SW480 (cell line): ENCODE measurements at places on chromosomes 3 and 15.
A peak's percentile ranks its signal among the peaks of the same experiment; 100 is the strongest.

DNA sequence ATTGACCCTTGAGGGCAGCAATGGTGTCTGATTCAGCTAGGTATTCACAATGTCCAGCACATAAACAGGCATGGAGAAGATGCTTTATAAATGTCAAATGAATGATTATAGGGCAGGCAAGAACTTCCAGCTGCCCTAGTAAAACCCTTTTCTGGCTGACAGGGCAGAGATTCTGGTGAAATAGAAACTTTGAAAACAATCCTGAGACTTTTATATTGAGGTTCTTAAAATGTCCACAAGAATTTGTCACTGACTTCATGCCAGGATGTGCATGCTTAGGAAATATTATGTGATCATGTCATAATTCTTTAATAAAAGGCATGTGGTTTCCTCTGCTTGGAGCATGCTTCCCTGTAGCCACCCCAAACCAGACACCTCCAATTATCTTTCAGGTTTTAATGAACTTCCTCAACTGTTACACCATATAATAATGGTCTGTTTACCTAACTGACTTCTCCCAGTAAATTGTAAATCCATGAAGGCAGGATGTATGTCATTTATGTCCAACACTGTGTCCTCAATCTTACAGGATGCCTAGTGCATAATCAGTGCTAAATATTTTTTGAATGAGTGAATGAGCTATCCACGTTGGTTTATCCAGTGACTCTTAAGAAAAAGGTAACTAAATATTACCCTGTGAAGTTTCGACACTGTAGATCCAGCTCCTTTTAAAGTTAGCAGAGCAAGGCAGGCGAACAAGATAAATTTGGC, 43.4 kb upstream of the CLRN1 start:
- no peak for DNase-seq

DNA sequence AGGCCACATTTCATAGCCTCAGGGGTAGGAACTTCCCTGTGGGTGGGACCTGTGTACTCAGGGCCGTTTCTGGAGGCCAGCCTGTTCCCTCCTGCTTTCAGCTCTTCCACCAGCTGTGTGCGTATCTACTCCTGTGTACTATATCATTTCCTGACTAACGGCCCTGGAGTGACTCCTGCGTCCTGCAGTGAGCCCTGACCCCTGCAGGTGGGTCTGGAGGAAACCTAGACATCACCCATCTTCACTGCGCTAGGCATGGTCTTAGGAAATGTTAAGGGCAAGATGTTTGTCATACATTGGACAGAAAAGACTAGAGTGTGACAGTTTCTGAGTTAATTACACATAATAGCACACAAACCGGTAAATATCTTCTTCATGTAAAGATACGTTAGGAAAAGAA, 297.3 kb downstream of the GABRB3 start:
- DNase-seq, result no peak

DNA sequence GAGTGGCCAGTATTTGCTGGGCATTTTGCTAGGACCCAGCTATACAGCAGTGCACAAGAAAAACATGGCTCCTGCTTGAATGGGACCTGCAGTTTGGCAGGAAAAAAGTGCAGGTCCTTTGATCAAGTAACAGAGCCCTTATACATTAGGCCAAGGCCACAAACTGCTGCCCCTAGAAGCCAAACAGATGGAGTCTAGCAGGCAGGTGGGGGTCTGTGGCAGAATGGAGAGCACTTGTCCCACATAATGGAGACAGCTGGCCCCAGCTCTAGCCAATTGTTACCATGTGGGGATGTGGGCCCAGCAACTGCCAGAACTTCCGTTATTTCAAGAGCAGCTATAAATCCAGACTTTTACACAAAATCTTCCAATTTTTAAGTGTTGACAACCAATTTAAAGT, 79.3 kb downstream of the SHQ1 start:
- no peak for DNase-seq

DNA sequence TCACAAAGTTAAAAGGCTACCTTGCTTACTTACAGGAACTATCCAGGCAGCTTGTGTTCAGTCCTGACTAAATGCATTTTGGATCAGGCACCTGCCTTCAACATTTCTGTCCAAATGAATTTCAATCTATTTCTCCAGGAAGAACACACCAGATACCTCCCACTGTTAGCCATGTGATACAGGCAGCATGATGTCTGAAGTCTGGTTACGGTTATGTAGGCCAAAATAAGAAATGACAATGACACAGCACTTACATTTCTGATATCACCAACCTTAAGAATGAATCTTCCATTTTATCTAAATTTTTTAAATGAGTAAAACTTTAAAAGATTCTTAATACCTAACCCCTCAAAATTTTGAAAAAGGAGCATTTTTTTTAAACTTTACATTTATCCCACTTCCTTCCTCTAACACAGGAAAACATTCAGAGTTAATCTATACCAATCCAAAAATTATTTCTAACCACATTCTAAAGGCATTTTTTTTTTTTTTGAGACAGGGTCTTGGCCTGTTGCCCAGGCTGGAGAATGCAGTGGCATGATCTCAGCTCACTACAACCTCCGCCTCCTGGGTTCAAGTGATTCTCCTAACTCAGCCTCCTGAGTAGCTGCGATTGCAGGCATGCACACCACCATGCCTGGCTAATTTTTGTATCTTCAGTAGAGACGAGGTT, at the start of gene MAP4:
Gene MAP4 (minus strand): TSS at position 116 of the 673 bp plus-strand sequence. CDS start 17,556 bp downstream, outside the sequence.
- DNase-seq, result no peak

- no peak for DNase-seq
Measured at GRCh38 chr15:25345943-25346342, 92.9 kb downstream of the UBE3A start.

DNA sequence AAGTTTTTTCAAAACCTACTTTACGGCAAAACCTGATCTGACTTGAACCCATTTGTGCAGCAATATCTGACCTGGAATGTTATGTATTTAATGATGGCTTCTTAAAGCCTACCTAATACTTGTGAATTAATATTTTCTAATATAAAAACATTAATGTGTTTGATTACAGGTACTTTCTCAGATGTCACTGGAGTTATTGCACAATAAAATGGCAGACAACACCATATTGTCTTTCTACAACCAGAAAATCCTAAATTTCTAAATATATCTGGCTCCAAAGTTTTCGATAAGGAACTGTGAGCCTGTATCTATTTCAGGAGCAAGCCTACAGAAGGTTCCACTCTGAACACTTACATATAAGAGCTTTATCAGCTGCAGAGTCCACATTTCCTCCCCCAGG, 184.5 kb downstream of the ATP8B4 start:
- DNase-seq, result no peak

- no peak for DNase-seq
Measured at GRCh38 chr3:11091088-11091590, 63.2 kb upstream of the HRH1 start.

GRCh38 chr3:127069814-127070440, 87.0 kb downstream of the PLXNA1 start:
- no peak for DNase-seq

- no peak for DNase-seq
Measured at GRCh38 chr3:127113571-127113891, 79.4 kb upstream of the PRR23E start.

DNA sequence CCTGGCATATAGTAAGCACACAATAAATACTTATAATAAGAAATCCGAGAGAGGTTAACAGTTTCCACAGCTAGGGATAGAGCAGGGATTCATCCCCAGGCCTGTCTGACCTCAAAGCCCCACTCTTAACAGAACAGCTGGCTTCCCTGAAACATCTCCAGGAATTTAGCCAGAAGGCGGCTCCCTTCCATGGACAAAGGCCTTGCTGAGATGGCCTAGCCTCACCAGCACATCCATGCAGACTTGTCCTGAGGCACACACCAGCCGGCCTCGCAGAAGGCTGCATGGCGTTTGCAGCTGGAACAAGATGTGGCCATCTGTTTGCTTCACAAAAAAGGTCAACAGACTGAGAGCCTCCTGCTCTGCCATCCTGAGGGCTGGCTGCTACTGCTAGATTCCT, 245.4 kb downstream of the SLCO3A1 start:
- no peak for DNase-seq

DNA sequence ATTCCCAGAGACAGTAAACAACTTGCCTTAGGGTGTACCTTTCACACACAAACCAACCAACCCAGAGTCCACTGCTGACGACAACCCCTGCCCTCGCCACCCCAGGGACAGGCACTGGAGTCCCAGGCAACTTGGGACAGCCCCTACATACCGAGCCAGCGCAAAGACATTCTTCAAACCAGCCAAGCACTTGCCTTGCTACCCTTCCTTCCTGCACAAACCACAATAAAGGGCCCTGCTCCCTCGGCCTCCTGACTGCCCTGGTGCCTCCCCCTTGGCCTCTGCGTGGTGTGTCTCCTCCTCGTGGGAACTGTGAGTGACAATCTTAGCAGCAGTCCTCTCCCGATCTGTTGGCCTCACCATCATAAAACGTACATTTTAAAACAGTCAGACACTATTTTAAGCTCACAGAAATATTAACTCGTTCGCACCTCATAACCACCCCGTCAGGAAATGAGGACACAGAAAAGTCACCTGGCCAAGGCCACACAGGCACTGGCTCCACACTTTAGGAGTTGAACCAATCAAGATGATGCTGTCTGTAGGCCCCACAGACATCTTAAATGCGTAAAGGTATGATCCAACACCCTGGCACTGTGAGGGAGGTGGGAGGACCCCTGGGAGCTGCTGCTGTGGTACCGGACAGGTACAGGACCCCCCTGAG, 113.8 kb downstream of the ADCY5 start:
- peak; percentile 35 for DNase-seq

DNA sequence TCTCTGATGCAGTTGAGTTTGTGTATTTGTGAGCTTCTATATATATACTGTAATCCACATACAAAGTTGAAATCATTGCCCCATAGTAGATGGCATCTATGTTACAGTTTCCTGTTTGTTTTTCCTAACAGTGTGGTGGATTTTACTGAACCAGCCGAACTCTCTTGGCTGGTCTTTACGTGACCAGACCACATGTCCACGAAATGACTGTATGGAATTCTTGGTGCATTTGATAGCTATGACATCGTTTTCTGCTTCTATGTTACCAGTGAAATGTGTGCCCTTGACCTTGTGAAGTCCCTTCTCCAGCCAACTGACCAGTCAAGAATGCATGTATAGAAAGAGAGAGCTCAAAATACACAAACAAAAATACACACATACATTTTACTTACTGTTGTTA, 1.8 kb downstream of the KCNMB2 start:
- DNase-seq, result no peak

GRCh38 chr3:11276901-11277300, 4.7 kb downstream of the ATG7 start:
- DNase-seq, result no peak

GRCh38 chr3:109774108-109774507, 436.8 kb upstream of the DPPA4 start:
- no peak for DNase-seq

- DNase-seq, result no peak
Measured at GRCh38 chr3:184554461-184554860, 7.1 kb upstream of the EPHB3 start.

GRCh38 chr3:166456286-166456685, 619.1 kb upstream of the BCHE start:
- no peak for DNase-seq

DNA sequence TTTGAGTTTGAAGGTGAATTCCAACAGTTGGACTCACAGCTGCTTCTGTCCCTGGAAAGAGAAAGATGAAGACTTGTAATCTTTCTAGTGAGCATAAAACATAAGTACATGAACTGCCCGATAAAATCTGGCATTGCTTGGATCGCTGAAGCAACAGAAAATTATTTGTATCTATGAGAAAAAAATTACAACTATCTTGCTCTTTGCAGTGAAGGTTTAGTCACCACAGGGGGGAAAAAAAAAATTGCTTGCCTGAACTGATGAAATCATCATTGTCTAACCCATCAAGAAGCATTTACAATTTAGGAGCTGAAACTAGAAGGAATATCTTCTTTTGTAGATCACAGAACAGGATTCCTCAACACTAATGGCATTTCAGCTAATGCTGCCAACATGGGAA, 20.0 kb downstream of the TMEM207 start:
- no peak for DNase-seq

DNA sequence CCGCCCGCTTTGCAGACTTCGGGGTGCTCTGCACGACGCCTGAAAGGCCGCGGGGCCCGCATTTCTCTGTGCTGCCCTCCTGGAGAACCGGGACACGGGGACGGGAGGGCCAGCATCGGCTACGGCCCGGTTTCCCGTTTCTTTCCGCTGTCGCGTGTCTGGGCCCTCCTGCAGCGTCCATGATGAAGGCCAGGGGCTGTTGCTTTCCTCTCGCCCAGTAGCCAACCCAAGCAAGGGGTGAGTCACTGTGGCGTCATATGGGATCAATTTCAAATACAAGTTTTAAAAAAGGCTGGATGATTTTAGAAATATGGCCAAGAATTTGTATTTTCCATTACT, 435 bp downstream of the SLC35G2 start:
- peak; percentile 76 for DNase-seq

DNA sequence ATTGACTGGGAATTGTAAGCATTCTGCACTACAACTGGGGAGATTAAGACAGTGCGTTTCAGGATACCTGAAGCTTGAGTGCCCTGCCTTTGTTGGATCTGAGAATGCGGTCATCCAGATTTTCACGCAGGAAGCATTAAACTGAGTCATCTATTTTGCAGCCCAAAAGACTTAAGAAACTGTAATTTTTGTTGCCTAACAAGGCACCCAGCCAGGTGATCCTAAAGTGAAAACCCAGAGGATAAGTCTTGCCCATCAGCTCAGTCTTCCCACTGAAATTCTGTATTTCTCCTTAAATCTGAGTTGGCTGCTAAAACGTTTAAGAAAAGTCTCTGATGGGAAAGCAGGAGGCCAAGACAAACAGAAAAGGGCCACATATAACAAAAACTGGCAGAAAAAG, 242.5 kb upstream of the TMCO5A start:
- no peak for DNase-seq

DNA sequence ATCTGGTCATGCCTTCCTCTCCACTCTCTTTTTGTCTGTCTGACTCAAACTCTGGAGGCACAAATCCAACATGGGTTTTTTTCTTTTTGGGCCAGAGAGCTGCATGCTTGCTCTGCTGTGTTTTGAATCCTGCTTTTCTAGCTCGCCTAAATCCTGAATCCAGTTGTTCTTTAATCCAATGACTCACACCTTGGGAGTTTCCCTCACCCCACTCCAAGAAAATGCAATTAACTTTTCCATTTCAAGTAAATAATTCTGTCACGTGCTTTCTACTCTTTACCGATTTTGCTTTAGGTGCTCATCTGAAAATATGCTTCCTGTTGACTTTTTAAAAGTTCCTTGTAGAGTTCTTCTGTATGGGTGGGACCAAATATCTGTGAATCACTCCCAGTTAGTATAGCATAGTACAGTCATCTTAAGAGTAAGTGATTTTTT, 47.6 kb downstream of the SLMAP start:
- peak; percentile 49 for DNase-seq

- DNase-seq, result no peak
Measured at GRCh38 chr3:143367171-143367570, 247.6 kb downstream of the CHST2 start.

DNA sequence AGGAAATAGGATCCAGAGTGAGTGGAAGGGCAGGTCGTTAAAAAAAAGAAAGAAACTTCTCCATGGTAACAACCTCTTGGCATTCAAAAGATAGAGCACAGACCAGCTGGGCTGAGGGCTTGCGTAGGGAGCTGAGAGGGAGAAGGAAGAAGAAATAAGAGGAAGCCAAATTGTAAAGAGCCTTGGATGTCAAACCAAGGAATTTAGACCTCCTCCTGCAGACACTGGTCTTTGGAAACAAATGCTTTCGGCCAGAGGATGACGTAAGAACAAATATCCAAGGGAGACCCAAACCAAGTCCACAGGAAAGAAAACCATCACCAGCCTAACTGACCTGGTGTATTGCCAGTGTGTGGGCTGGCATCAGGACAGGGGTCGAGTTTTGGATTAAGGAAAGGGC, 155.2 kb downstream of the UACA start:
- no peak for DNase-seq
